ENCODE measurements at places on chromosomes 3 and 15.

- no peak for DNase-seq
Measured at GRCh38 chr15:73474785-73475184, 31.8 kb downstream of the REC114 start.

DNA sequence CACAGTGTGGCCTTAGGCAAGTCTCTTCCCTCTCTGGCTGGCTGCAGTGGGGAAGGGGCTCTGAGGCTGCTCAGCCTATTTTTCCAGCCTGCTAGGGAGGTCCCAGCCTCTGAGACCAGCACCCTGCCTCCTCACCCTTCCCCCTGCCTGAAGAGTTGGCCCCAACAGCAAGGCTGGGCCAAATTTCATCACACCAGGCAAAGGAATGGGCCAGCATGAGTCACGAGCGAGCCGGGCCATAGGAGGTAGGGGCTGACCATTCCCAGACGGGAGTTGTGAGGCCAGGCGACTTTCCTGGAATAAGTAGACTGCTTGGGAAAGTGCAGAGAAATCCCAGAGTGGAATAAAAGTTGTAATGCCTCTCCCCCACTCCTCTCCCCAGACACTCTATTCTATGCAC lies 5.7 kb upstream of the FBLN2 start:
- DNase-seq = no peak

DNA sequence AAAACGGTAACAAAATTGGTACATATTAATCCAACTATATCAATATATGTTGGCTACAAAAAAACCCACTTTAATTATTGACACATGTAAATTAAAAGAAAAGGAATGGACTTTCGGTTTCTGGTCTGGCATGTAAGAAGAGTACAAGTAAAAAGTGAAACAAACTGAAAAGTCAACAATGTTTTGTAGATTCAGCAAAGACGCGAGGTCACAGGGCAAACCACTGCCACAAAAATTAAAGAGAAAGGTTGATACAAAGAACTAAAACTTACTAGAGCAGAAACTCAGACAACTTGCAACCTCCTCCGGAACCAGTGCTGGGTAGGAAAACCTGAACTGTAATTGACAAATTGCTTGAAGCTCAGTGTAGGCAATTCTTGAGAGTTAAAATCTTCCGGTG lies 110.6 kb upstream of the ARPP21 start:
- DNase-seq = no peak

DNA sequence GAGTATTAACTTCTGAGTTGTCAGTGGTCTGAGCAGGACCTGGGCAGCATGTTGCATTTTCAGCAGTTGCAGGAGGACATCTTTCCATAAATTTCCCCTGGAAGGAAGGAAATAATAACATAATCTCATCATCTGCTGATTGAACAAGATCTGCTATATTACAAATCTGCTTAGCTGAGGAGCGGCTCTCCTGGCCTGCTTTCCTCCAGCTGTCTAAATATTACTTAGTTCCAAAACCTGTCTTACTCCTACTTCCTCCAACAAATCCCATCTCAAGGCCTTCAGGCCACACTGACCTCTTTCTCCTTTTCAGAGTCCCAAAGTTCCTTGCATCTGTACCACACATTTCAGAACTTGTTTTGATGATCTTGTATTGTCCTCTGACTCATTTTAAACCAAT lies 364.4 kb upstream of the MCTP2 start:
- no peak for DNase-seq

DNA sequence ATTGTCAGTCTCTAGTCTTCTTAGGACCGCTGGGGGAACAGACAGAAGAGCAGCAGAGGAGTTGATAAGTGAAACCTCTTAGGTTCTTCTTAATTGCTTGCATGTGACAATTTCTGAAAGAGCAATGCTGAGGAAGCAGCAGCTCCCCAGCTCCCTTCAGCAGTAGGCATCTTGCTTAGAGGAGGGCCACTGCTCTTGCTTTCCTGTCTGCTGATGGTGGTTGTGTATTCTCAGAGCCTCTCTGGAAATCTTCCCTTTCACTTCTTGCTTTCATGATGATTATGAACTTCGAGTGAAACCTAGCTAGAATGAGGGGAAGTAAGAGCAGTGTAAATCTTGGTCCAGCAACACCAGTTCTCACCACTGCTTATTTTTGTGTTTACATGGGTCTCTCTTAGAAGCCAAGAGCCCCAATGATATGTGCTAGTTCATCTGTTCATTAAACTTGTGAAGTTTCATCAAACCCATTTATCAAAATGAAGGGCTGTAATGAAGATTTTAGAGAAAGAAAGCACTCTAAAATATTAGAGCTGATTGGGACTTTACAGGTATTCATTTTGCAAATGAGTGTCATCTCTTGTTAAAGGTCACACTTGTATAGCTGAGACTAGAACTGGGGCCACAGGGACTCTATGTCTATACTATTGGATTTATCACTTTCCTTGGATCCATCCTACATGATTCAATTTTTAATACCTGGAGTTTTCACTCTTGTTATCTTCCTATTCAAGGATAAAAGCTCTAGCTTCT lies 246.7 kb downstream of the LPP start:
- DNase-seq = no peak

DNA sequence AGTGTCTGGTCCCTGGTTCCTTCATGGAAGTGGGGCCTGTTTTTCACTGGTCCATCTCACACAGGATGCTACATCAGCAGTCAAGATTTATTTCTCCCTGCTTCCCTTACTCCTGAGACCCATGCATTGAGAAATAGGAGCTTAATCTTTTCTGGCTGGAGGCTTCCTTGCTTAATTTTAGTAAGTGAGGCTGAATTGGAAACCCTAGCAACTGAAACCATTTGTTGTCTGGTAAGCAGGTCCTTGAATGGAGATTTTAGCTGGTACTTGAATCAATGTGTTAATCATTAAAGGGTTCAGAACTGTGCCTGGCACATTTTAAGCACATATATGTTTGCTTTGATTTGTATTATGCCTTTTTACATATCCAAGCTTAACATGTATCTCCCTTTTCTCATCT lies 20.2 kb upstream of the MEF2A start:
- DNase-seq = no peak

DNA sequence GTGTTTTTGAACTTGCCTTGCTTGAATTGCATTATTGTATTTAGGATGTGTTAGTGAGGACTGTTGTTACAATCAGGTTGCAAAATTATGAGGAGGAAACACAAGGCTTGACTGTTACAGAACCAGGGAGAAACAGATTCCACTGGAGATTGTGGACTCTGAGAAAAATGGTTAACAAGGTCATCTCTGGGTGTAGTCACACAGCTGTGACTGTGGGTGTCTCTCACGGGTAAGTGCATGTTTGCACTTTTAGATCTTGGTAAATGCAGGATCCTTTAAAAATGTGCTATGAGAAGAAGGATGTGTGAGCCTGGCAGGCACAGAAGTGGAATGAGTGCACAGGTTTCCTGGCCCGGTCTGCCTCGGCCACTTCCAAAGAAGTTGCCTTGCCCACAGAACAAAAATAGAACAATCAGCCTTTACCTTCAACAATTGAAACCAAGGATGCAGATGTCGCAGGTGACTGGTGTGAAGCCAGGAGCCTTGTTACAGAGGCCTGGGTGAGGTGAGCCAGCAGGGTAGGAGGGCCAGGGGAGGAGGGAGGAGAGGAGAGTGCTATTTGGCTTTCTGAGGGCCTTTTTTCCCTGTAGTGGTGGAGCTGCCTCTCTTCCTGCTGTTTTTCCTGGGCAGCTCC lies 68.0 kb downstream of the ABHD5 start:
- no peak for DNase-seq

DNA sequence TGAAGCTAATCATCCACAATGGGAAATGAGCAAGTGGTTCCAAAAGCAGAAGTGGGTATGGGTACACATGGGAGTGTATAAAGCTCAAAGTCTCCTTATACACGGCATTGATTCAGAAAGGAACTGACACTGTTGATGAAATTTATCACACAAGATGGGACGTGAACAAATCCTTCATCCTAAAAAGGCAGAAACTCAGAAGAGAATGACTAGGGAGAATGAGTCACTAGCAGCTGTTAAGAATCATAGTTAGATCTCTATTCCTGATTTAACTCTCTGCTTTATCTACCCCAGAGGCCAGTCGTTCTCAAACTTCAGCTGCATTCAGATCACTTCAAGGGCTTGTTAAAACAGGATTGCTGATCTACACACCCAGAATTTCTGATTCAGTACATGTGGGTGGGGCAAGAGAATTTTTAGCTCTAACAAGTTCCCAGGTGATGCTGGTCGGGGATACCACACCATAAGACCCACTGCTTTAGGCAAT lies 97.7 kb upstream of the PHLDB2 start:
- DNase-seq = no peak

DNA sequence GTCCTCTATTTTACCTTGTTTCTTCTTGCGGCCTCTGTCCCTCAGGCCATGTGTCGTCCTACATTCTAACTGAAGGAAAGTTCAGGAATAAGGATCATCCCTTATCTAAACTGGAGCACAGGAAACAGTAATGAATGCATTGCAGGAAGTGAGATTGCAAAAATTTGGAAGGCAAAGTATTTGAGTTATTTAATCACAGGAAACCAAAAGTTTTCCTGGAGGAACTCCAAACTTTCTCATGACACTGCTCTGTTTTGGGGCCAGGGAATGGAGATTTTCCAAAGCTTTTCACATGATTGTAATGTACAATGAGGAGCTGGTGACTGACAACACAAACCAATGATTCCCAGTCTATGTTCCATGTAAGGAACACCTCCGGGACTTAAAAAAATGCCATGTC lies 57.8 kb upstream of the PLSCR4 start:
- no peak for DNase-seq

GRCh38 chr3:35385271-35385670 lies 254.1 kb upstream of the ARPP21 start:
- DNase-seq = no peak

DNA sequence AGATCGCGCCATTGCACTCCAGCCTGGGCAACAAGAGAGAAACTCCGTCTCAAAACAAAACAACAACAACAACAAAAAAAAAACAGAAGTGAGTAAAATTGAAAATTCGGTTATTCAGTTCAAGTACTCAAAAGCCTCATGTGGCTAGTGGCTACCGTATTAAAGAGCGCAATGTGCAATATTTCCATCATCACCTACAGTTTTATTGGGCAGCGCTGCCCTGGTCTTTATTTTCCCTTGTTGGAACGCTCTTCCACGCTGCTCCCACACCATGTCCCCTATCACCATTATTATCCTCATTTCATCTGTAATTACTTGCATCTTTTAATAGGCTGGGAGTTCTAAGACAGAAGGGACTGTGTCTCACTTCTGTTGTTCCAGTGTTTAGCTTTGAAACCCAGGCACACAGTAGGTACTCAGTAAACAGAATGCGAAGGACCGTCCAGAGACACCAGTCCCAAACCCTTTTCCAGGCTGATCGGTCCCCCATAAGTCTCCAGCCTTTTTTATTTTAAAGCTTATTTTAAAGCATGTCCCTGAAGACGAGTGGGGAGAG lies 423 bp upstream of the HACD3 start:
- no peak for DNase-seq

- no peak for DNase-seq
Measured at GRCh38 chr3:68808563-68808962, 123.8 kb downstream of the TAFA4 start.

- DNase-seq = no peak
Measured at GRCh38 chr3:112736805-112737566, 96.0 kb upstream of the CCDC80 start.

DNA sequence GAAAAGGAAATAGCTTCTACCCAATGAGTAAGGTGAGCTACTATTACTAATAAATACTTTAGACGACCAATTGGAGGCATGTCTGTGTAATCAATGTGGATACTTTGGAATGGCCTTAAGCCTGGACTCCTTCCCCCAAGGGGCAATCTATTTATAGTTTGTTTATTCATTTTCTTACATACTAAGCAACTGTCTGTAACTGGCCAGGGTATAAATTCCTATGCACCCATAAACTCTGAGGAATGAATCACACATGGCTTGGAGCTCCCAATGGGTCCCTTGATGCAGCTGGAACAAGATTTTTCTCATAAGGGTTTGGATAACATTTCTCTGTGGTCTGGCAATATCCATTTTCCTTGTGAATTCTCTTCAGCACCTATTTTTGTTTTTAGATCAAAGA lies 506.8 kb downstream of the EDEM1 start:
- DNase-seq = no peak

- no peak for DNase-seq
Measured at GRCh38 chr3:108088697-108089096, 2.1 kb downstream of the CD47 start.

DNA sequence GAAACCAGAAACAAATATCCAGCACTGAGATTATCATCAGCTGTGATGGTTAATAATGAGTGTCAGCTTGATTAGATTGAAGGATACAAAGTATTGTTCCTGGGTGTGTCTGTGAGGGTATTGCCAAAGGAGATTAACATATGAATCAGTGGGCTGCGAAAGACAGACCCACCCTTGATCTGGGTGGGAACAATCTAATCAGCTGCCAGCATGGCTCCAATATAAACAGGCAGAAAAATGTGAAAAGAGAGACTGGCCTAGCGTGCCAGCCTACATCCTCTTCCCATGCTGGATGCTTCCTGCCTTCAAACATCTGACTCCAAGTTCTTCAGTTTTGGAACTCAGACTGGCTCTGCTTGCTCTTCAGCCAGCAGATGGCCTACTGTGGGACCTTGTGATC lies 869.5 kb downstream of the SI start:
- DNase-seq = no peak

DNA sequence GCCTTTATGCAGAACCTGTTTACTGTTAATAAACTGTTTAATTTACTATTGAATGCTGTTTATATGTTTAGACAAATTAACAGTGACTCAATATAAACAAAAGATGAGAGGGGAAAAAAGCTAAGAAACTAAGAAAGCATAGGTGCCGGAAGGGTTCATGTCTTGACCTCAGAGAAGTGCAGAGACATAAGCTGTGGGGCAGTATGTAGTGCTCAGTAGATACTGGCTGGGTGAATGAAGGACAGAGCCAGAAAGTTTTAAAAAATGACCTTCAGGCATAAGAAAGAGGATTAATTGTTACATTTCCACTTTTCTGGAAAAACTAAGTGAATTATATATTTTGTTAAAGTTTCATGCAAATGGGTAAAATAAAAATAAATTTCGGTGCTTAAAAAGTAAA lies 14.2 kb downstream of the SERPINI1 start:
- DNase-seq = no peak

GRCh38 chr3:195116407-195117185 lies 154.4 kb downstream of the XXYLT1 start:
- no peak for DNase-seq

GRCh38 chr3:42023380-42023779 lies 61.5 kb upstream of the ULK4 start:
- no peak for DNase-seq

- no peak for DNase-seq
Measured at GRCh38 chr3:126423191-126424038, 28.7 kb downstream of the CFAP100 start.

GRCh38 chr3:187072102-187072501 lies 67.2 kb downstream of the RPL39L start:
- DNase-seq = no peak

GRCh38 chr3:106263011-106263410 lies 394.2 kb upstream of the CBLB start:
- no peak for DNase-seq

- DNase-seq = no peak
Measured at GRCh38 chr3:58235970-58236369, 1.6 kb upstream of the ABHD6 start.
